ENCODE measurements at places on chromosomes 12 and 14.

DNA sequence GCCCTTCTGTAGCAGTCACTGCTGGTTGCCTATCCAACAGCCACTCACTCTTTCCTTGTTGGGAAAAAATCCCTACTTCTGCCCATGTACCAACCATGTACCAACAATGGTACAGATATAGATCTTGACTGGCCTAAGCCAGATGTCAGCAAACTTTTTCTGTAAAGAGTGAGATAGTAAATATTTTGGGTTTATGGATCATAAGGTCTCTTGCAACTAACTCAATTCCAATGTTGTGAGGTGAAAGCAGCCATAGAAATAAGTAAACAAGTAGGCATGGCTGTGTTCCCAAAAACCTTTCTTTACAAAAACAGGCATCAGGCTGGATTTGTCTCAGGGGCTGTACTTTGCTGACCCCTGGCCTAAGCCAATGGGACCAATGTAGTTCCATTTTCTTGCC lies 73.5 kb downstream of the ARMH4 start:
- no peak for DNase-seq

DNA sequence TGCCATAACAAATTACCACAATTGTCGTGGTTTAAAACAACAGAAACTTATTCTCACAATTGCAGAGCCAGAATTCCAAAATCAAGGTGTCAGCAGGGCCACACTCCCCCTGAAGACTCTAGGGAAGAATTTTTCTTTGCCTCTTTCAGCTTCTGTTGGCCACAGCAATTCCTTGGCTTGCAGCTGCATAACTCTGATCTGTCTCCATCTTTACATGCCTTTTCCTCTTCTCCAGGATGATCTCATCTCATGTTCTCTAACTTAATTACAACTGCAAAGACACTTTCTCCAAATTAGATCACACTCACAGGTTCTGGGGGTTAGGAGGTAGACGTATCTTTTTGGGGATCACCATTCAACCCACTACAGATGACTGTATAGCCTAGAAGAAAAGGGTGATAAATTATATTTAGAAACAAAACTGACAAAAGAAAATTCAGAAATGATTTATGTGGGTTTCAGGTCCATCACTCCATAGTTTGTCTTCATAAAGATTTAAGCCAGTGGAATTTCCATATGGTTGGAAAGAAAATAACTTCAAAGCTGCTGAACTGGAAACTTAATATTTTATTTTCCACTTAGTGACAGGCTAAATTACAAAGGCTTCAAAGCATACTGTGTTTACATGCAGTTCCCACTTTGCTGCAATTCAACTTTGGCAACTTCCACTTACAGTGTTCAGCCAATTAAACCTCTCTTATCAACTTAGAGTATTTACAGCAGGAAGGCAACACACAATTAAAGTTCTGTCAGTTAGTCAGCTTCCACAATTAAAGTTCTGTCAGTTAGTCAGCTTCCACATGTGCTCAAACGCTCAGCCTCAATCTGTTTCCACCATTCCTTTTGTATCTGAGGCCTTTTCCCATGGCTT lies 213.3 kb downstream of the EPS8 start:
- DNase-seq: no peak

DNA sequence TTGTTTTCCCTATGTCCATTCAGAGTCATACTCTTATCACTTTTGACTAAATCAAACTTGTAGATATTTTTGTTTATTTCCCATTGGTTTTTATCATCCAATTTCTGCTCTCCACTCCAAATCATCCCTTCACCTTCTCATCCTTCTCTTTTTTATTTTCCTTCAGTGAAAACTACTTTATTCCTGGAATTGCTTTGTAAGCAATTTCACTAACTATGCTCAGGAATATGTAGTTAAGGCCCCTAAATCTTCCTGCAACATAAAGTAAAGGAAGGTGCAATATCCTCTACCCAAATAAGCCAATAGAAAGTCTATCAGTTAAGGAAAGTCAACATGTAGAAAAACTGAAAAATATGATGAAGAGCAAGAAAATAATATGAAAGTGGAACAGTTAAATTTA lies 308.4 kb downstream of the SEC23A start:
- DNase-seq: no peak

- DNase-seq: no peak
These were observed 23.2 kb downstream of the PRKCH start for GRCh38 chr14:61344437-61345150.

- peak; percentile 54 for DNase-seq
These were observed 24.2 kb upstream of the HIF1A start for GRCh38 chr14:61671082-61671481.

DNA sequence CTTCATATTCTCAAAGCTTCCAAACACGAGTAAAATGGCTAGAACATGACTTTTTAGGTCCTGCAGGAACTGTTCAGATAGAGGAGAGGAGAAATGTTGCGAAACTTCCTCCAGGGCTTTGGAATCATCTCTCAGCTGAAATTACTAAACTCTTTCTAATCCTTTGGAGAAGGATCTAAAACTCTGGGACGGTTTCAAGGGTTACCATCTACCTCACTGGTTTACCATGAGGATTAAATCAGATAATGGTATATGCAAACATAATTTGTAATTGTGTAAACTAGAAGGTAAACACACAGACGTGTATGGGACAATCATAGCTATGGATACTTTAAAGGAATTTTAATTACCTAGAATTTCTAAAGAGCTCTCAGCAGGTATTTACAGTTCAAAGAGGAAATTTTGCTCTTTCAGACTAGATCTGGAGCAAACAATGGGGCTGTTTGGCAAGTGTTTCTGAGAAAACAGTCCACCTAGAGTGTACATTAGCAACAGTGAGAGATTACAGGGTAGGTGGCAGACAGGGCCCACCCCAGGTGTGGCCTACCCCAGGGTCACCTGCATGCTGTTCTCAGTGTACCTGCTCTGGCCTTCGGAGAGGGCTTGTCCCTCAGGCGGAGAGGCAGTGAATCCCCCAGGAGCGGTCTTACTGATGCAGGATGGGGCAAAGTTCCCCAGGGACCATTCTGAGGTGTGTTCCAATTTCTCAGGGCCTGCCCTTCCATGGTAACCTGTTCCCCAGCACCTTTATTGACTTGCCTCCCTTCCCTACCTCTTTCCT lies 124.7 kb upstream of the MAX start:
- no peak for DNase-seq

DNA sequence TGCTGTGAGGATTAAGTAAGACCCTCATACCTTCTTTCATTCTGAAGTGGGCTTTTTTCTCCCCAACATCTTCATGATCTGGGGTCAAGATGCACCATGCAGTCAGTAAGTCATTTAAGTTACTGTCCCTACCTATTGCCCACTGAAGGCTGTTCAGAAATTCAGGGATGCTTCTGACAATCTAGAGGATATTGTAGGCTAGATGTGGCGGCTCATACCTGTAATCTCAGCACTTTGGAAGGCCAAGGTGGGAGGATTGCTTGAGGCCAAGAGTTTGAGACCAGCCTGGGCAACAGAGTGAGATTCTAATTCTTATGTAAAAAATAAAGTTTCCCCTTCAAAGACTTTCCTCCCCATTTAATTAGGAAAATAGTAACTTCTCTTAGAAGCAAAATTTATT lies 28.7 kb downstream of the PHETA1 start:
- no peak for DNase-seq

- no peak for DNase-seq
These were observed 3.0 kb downstream of the NCOR2 start for GRCh38 chr12:124564232-124564958.

DNA sequence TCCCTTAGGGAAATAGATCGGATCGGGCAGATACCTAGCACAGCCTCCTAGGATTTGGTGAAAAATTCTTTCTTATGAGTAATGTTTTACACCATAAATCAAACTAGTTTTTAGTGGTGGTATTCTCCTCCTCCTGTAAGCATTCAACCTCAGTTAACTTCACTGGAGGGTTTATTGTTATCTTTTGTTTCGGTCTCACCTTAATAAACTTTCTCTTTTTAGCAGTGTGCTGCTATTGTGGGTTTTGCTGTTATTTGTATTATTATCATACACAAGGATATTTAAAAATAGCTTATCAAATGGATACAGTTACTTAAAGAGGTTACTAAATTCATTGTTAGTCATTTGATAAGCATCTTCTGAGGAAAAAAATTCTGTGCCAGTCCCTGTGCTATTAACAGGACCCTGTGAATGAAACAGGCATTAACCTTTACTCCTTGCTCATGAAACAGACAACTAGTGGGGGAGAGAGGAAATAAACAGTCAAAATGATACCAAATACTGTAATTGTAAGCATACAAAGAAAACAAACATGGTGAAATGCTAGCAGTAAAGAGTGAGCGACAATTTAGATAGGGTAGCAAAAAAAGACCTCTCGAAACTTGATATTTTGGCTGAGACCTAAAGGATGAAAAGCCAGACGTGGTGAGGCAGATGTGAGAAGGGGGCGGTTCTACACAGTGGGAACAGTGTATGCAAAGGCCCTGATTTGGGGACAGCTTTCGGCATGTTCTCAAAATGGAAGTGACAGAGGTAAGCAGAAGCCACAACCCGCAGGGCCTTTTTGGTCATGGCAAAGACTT lies 178.7 kb upstream of the SOX5 start:
- no peak for DNase-seq

DNA sequence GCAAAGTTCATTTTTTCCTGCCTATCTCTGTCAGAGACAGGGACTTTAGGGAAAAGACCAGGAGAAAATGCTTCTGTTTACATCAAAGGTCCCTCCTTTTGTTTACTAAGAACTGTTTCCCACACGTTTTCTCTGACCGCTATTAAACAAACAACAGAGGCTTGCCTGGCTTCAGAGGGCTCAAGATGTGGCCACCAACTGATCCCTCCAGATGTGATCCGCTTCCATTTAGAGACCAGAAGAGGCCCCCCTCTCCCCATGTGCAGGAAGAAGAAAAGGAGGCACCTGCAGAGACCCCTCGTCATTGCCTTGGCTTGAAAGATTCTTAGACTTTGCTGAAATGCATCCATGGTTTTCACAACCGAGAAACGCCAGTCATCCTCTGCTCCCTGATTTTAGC lies 217.9 kb upstream of the PWP1 start:
- DNase-seq: no peak

GRCh38 chr12:46267575-46267824 lies 1.3 kb downstream of the SLC38A1 start:
- DNase-seq: no peak

DNA sequence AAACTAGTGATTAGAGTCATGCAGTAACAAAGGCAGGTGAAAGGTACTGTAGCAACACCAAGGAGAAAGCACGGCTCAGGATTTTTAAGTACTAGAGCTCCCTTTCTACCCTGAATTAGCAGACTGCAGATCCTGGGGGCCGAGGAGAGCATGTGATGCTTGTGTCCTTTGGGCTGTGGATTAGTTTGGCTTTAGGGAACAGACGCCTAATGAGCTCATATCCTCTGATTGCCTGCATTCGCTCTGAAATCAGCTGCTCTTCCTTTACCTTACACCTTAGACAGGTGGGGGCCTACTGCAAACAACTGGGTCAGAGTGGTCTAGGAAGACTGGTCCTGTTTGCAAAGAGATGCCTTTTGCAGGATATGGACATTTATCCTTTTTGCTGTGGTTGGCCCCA lies 2.2 kb downstream of the PIP4K2C start:
- DNase-seq: no peak

- DNase-seq: no peak
These were observed 61.8 kb downstream of the RNFT2 start for GRCh38 chr12:116799955-116800354.

DNA sequence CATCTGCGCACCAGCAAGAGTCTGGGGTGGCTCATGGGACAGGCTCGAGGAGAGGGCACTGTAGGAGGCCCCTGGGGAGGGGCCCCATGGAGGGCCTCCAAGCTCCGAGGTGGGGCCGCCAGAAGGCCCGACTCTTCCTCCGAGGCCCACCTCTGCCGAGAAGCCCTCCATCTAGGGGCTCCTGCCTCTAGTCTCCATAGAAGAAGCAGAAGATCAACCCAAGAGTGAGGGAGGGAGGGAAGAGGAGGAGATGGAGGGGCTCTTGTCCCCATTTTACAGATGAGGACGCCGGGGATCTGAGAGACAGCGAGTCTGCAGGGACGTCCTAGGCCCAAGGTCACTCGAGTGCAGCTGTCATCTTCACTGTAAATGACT lies 41.2 kb downstream of the DIO3 start:
- no peak for DNase-seq

DNA sequence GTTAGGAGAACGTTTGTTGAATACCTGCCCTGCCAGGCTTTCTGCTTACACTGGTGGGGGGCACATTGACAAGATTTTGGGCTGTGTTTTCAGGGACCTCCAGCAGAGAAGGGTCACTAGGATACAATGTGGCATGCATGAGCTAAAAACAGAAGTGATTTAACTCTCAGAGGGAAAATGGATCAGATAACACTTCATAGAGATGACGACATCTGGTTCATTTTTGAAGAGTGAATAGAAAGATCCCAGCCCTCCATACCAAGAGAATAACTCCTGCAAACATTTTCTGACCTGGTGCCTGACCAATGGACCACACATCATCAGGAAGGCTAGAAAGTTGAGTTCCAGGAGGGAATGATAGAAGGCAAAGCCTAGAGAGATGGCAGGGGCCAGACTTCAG lies 33.7 kb downstream of the CKB start:
- no peak for DNase-seq

DNA sequence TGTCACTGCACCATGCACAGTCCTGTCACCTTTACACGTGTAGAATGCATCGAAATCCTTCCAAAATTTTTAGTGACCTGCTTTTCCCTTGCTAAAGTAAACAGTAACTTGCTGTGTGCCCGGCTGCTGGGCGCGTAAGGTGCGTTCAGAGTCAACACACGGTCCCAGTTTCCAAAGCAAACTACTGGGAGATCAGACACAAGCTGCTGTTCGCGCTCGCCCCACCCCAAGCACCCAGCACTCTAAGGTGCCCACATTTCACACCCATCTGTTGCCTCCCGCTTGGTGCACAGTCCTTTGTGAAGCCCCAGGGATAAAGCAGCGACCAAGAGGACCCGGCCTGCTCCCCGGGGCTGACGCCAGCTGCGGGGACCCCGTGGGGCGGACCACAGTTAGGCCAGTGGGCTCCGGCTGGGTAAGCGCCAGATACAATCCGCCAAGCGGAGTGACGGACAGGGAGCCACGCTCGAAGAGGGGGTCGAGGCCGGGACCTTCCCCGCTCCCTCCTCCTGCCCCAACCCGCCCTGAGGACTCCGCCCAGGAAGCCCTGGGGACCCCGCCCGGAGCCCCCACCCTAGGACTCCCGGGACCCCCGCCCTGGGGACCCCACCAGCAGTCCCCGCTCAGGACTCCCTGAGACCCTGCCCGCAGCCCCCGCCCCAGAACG lies 633 bp downstream of the STX2 start:
- no peak for DNase-seq

DNA sequence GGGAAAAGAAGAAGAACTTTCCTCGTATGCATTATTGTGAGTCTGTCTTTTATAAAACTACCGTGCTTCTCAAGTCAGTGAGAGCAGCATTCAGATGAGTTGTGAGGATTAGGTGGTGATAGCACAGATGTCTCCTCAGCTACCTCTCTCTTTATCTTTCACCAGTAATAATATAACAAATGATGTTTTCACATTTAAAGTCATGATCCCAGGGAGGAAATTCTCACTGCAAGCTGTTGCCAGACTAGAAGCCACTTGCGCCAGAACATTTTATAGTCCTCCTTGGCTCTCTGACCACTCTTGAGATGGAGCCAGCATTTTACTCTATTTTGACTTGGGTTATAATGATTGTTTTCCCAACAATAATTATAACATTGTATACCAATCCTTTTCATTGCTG lies 443.1 kb downstream of the AEBP2 start:
- no peak for DNase-seq
